ENCODE measurements at places on chromosomes 3 and 15. TPM values are rescaled to one million over a fixed set of nuclear protein-coding genes. Genes with fewer than 3 reads are reported as not detected.

GRCh38 chr3:8970971-8971589, 7.8 kb upstream of the RAD18 start:
- no peak for DNase-seq
- no peak overlapping the region for H3K27ac ChIP-seq
- H3K4me1 ChIP-seq, result no peaks in the 10 kb centered on the region
- no peaks in the 10 kb centered on the region for H3K36me3 ChIP-seq
- no peak overlapping the region for H3K4me3 ChIP-seq

GRCh38 chr3:143081844-143082778, 37.5 kb upstream of the CHST2 start:
- no peaks in the 10 kb centered on the region for H3K36me3 ChIP-seq
- no peak for DNase-seq
- no peak overlapping the region for H3K4me3 ChIP-seq
- H3K27me3 ChIP-seq, result no peaks in the 10 kb centered on the region
- H3K4me1 ChIP-seq, result no peaks in the 10 kb centered on the region

DNA sequence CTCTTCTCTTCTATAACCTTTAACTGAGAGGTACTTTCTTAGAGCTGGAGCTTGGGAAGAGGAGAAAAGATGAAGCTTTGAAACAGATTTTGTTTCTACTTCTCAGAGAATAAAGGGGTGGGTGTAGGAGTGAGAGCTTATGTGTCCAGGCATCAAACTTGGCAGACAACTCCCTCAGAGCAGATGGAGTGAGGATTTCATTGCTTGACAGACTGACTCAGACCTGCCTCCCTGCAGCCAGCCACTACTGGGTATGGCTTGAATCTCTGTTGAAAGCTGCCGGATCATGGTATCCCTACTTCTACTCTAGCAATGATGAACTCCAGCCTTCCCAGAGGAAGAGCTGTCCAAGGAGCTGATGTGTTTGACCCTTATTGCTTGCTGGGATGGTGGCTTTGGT, 36.7 kb downstream of the SYN2 start:
- DNase-seq, result no peak
- H3K27me3 ChIP-seq, result no peaks in the 10 kb centered on the region
- no peaks in the 10 kb centered on the region for H3K36me3 ChIP-seq

- no peak for DNase-seq
- H3K27me3 ChIP-seq, result no peaks in the 10 kb centered on the region
- H3K36me3 ChIP-seq, result no peaks in the 10 kb centered on the region
- H3K4me3 ChIP-seq, result no peak overlapping the region
- H3K27ac ChIP-seq, result no peak overlapping the region
Measured at GRCh38 chr3:23836536-23837230, 30.9 kb downstream of the UBE2E1 start.

DNA sequence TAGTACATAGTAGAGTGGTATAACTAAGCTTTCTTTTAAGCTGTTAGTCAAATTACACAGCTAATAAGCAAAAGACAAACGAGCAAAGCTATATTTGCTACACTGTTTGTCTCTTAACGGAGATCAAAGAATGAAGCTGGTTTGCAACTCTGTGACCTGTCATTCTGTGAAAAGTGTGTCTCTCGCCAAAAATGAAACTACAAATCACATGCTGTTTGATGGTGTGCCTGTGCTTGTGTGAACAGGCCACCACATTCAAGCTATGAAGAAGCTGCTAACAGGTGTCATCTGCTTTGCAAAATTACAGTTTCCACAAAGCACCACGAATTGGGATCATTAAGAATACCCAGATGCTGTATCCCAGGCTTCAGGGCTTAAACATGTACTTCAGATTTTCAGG, 667.8 kb upstream of the NAALADL2 start:
- H3K27me3 ChIP-seq, result no peaks in the 10 kb centered on the region
- no peak overlapping the region for H3K4me3 ChIP-seq
- DNase-seq, result no peak
- no peaks in the 10 kb centered on the region for H3K4me1 ChIP-seq
- no peak overlapping the region for H3K27ac ChIP-seq

- H3K4me1 ChIP-seq, result no peaks in the 10 kb centered on the region
- H3K36me3 ChIP-seq, result no peaks in the 10 kb centered on the region
- H3K27ac ChIP-seq, result no peak overlapping the region
- no peaks in the 10 kb centered on the region for H3K27me3 ChIP-seq
- H3K4me3 ChIP-seq, result no peak overlapping the region
Measured at GRCh38 chr15:96693990-96694517, 363.6 kb downstream of the NR2F2 start.

GRCh38 chr3:127177226-127177625, 15.7 kb upstream of the PRR23E start:
- no peaks in the 10 kb centered on the region for H3K27me3 ChIP-seq
- no peaks in the 10 kb centered on the region for H3K4me1 ChIP-seq
- H3K4me3 ChIP-seq, result no peak overlapping the region
- no peaks in the 10 kb centered on the region for H3K36me3 ChIP-seq
- no peak overlapping the region for H3K27ac ChIP-seq
- no peak for DNase-seq

DNA sequence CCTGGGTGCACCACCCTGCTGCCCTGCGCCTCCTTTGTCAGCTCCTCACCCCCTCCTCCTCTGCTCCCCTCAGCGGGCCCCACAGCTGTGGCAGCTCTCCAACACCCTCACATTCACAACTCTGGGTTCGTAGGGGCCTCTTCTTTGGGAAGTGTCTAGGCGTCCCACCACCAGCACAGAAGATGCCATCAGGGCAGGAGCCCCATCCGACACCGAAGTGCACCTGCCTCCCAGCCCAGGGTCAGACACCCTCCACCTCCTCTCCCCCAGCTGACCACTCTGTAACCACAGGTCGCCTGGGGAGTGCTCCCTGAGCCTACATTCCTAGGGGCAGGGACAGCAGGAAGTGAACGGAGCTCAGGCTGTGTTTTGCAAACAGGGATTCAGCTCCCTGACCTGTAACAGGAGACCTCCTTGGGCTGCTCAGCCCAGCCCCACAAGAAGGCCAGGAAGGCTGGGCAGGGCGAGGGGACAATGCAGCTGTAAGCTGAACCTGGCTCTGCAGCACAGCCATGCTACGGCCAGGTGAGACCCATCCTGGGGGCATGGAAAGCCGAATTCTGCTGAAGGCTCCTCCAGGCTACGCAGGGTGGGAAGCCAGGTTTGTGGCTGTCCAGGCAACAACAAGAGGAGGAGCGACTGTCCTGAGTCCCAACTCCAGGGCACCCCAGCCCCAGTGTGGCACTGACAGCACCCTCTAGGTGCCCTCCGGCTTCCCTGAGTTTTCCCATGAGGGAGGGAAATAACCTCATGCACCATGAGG, 269.0 kb downstream of the GOLGA6L6 start:
- DNase-seq, result no peak
- no peak overlapping the region for H3K27ac ChIP-seq
- H3K36me3 ChIP-seq, result no peaks in the 10 kb centered on the region
- H3K4me1 ChIP-seq, result no peaks in the 10 kb centered on the region

DNA sequence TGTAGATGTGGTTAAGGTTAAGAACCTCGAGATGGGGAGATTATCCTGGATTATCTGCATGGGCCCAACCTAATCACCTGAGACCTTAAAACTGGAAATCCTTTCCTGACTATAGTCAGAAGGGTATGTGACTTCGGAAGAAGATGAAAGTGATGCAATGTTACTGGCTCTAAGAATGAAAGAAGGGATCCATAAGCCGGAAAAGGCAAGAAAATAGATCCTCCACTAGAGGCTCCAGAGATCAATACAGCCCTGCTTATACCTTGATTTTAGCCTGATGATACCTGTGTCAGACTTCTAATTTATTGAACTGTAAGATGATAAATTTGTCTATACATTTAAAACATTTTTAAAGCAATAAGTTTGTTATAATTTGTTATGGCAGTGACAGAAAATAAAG, 21.5 kb upstream of the GASK1A start:
- no peak overlapping the region for H3K4me3 ChIP-seq
- no peaks in the 10 kb centered on the region for H3K4me1 ChIP-seq
- H3K27ac ChIP-seq, result no peak overlapping the region
- no peak for DNase-seq
- H3K36me3 ChIP-seq, result no peaks in the 10 kb centered on the region
- H3K27me3 ChIP-seq, result no peaks in the 10 kb centered on the region

GRCh38 chr3:187994221-187995042, 159.5 kb upstream of the LPP start:
- H3K36me3 ChIP-seq, result no peaks in the 10 kb centered on the region
- H3K27ac ChIP-seq, result no peak overlapping the region
- no peak for DNase-seq
- no peaks in the 10 kb centered on the region for H3K27me3 ChIP-seq
- no peak overlapping the region for H3K4me3 ChIP-seq
- no peaks in the 10 kb centered on the region for H3K4me1 ChIP-seq

- H3K27ac ChIP-seq, result no peak overlapping the region
- no peak overlapping the region for H3K4me3 ChIP-seq
- no peaks in the 10 kb centered on the region for H3K27me3 ChIP-seq
Measured at GRCh38 chr3:17640466-17640865, 102.0 kb downstream of the TBC1D5 start.

- H3K36me3 ChIP-seq, result no peaks in the 10 kb centered on the region
- H3K27ac ChIP-seq, result no peak overlapping the region
- no peak for DNase-seq
Measured at GRCh38 chr3:108241146-108241545, 18.9 kb upstream of the IFT57 start.

DNA sequence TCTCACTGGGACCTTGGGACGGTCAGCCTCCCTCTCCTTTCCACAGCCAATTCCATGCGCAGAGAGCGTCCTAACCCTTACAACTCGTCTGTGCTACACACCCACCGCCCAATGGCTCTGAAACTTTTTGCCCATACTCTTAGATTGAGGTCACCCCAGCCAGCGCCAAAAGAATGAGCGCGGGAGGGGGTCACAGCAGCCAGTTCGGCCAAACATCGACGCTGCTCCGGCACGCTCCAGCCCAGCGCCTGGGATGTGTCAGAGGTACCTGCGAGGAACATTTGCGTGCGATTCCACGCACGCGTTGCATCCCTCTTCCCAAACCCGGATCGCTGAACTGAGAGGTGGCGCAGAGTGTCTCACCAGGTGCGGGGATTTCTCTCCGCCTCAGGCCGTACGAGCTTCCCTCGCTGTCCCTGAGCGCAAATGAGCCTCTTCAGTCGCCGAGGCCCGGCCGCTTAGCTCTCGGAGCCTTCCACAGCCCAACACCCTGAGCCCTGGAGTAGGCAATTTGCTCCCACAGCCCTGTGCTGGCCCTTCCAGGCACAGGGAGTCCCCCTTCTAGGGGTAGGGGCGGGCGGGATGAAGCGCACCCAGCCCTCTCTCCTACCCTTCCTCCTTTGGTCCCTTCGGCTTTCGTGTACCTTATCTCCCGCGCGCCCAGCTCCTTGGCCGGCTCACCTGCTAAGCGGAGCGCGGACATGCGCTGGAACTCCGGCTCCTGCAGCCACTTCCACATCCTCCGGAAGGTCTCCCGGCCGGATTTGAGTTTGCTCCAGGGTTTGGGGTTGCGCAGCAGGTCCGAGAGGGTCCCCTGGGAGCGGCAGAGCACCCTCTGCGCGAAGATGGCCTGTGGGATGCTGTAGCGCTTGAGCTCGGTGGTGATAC, 1.8 kb downstream of the ONECUT1 start:
- no peaks in the 10 kb centered on the region for H3K36me3 ChIP-seq
- peak overlapping the region; percentile 82 for H3K4me3 ChIP-seq
- H3K27me3 ChIP-seq, result no peaks in the 10 kb centered on the region
- peak overlapping the region; percentile 98 for H3K27ac ChIP-seq
- no peak for DNase-seq
- H3K4me1 ChIP-seq, result no peaks in the 10 kb centered on the region

DNA sequence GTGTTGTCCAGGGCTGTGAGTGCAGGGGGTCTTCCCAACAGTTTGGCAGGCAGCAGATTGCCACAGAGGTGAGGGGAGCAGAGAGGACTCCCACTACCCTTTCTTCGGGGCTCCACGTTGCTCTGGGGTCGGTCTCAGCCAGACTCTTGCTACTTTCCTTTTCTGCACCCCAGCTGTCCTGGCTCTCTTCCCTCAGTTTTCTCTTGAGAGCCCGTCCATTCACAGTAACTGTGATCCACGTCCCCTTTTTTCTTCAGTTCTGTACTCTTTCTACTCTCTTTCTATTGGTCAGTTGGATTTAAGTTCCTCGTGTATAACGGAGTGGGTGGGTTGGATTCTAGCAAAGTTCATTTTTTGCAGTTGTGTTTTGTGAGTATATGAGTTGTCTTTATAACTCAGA, 105.8 kb downstream of the UNC13C start:
- H3K4me1 ChIP-seq, result no peaks in the 10 kb centered on the region
- no peaks in the 10 kb centered on the region for H3K27me3 ChIP-seq
- no peak overlapping the region for H3K27ac ChIP-seq
- no peak overlapping the region for H3K4me3 ChIP-seq

GRCh38 chr3:146550743-146551510, 6.5 kb upstream of the PLSCR1 start:
- DNase-seq, result no peak
- H3K27ac ChIP-seq, result no peak overlapping the region
- H3K36me3 ChIP-seq, result no peaks in the 10 kb centered on the region
- H3K27me3 ChIP-seq, result no peaks in the 10 kb centered on the region
- H3K4me1 ChIP-seq, result no peaks in the 10 kb centered on the region

DNA sequence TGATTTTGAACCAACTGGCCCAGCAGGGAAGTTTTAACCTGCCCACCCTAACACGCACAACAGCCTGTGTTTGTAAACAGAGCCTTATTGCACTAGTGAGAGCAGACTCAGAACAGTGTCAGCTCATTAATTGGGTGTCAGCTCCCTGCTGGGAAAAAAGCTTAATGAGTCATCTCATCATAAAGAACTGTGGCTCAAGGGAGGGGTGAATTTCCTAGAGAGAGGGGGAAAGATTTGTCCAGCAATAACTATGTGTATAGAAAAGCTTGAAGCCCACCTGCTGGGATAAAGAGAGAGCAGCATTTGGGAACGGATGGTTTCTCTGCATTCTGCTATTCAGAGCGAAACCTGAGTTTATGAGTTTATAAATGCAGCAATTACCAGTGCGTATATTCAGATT, 48.9 kb upstream of the GMNC start:
- no peaks in the 10 kb centered on the region for H3K27me3 ChIP-seq
- no peak overlapping the region for H3K27ac ChIP-seq
- DNase-seq, result no peak

DNA sequence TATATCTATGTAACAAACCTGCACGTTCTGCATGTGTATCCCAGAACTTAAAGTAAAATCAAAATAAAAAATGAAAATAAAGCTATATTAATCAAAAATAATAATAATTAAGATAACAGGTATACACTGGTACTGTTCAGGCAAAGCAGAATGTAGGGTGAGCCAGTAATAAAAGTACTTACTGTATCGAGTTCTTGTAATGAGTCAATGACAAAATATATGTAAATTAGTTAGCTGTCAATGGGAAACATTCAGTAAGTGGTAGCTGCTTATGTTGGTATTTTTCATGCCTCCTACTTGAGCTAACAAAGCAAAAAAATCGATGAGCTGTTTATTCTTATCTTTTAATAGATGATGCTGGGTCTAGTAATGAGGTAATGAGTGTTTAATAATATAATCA, 93.2 kb downstream of the GBE1 start:
- H3K27ac ChIP-seq, result no peak overlapping the region
- no peaks in the 10 kb centered on the region for H3K4me1 ChIP-seq
- no peaks in the 10 kb centered on the region for H3K27me3 ChIP-seq
- no peak for DNase-seq
- peaks cover 2% of the 10 kb centered on the region for H3K36me3 ChIP-seq

- H3K27me3 ChIP-seq, result no peaks in the 10 kb centered on the region
- H3K36me3 ChIP-seq, result no peaks in the 10 kb centered on the region
- no peak for DNase-seq
- H3K4me1 ChIP-seq, result no peaks in the 10 kb centered on the region
Measured at GRCh38 chr15:89442671-89443307, 53.6 kb downstream of the RHCG start.

The CHCHD6 gene
- 4.7 TPM for total RNA-seq

The INSYN1 gene
- 0.33 TPM for total RNA-seq

The RETNLB gene
- total RNA-seq, result not detected

The SERPINI2 gene
- not detected for total RNA-seq

The RARRES1 gene
- total RNA-seq, result 5.9 TPM

The KCNMB3 gene
- total RNA-seq, result 1.4 TPM

The CD200R1 gene
- total RNA-seq, result 0.86 TPM

Data from right lobe of liver (tissue), 6 donors.